ENCODE measurements at places on chromosomes 2 and 18. TPM values are rescaled to one million over a fixed set of nuclear protein-coding genes. Genes with fewer than 3 reads are reported as not detected.

CAMKMT gene
- total RNA-seq: 8.4 TPM

- ATAC-seq: peak; percentile 70
Measured at GRCh38 chr18:32930695-32931301, 158.0 kb upstream of the KLHL14 start.

RHOB gene
- 32.0 TPM for total RNA-seq

PDE11A gene
- total RNA-seq: not detected

GRCh38 chr2:2291500-2292260 lies 39.4 kb downstream of the MYT1L start:
- peak; percentile 38 for ATAC-seq

GRCh38 chr2:138948070-138948539 lies 167.9 kb upstream of the NXPH2 start:
- no peak for ATAC-seq

CACNB4 gene
- 9.6 TPM for total RNA-seq

- ATAC-seq: no peak
Measured at GRCh38 chr2:178592655-178593054, 112.4 kb downstream of the PLEKHA3 start.

GRCh38 chr2:110219496-110220189 lies 7.3 kb upstream of the MTLN start:
- peak; percentile 89 for ATAC-seq

DNA sequence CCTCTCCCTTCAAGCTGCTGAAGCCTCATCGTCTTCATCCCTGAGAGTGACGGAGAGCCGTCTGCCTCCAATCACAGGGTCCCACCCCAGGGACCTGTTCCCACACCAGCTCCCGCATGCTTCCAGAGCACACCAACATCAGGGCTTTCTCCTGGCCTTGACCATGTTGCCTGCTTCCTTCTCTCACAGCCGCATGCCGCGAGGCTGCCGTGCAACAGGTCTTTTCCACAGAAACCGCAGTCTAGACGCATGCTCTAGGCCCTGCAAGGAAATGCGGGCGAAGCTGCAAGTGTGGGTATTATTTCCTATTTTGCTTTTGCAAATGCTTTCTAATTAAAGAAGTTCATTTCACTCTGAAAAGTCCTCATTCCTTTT lies 277.8 kb downstream of the EIPR1 start:
- ATAC-seq: no peak

ZAP70 gene
- total RNA-seq: 0.76 TPM

GRCh38 chr18:42310956-42311355 lies 355.9 kb downstream of the PIK3C3 start:
- ATAC-seq: peak; percentile 59

- ATAC-seq: no peak
Measured at GRCh38 chr2:35417293-35417692, 938.3 kb upstream of the CRIM1 start.

POTEI gene
- not detected for total RNA-seq

CD226 gene
- 0.44 TPM for total RNA-seq

GRCh38 chr18:49514577-49514976 lies 27.5 kb upstream of the C18orf32 start:
- ATAC-seq: no peak

GRCh38 chr2:191961556-191961955 lies 114.7 kb upstream of the CAVIN2 start:
- no peak for ATAC-seq

DNA sequence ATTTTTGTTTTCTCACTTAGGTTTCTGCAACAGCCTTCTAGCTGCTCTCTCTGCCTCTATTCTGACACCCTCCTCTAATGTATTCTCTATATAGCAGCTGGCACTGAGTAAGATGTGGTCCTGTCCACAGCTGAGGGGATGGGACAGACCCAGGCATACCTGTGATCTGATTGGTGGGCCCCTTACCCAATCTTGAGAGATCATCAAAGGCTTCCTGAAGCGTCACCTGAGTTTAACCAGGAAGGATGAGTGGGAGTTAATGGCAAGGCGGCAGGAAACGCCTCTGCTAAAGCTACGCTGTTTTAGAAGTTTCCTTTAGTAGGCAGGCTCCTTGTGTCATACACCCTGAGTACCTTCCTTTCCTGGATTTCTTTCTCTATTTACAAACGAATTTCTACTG lies 5.7 kb upstream of the TET3 start:
- ATAC-seq: no peak

DNA sequence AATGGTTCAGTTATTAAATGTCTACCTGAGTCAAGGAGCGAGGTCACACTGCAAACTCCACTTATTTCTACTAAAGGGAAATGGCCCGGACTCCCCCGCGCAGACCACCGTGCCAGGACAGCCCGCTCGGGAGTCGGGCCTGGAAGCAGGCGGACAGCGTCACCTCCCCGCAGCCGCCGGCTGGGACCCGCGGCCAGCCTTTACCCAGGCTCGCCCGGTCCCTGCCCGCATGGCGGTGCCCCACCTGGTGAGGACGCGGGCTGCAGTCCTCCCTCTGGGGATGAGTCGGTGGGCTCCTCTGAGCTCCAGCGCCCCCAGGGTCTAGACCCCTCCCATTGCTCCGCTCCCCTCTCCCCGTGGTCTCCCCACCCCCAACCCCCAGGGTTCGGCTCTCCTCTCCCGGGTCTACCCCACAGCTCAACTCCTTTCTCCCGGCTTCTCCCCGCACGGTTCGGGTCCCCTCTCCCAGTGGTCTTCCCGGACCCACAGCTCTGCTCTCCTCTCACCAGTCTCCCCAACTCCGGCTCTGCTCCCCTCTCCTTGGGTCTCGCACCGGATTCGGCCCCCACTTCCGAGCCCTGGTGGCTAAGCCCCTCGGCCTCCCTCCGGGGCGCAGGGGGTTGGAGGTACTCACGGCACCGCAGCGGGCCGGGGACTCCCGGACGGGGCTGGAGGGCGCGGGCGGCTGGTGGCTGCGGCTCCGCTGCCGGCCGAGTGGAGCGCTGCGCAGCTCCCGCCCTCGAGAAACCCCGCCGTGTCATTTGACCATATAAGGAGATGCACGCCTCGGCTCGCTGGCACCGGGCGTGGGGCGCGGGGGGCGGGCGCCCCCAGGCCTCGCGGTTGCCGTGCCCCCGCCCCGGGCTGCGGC lies at the start of gene FHL2:
TSS of gene FHL2 (minus strand) at position 716 of the 871 bp plus-strand sequence. CDS start 12,535 bp downstream, outside the sequence.
- peak; percentile 79 for ATAC-seq

CCDC141 gene
- total RNA-seq: 0.28 TPM

- no peak for ATAC-seq
Measured at GRCh38 chr2:106201661-106202060, 7.6 kb upstream of the UXS1 start.

- ATAC-seq: no peak
Measured at GRCh38 chr2:183614799-183615435, 490.7 kb downstream of the NUP35 start.

DNA sequence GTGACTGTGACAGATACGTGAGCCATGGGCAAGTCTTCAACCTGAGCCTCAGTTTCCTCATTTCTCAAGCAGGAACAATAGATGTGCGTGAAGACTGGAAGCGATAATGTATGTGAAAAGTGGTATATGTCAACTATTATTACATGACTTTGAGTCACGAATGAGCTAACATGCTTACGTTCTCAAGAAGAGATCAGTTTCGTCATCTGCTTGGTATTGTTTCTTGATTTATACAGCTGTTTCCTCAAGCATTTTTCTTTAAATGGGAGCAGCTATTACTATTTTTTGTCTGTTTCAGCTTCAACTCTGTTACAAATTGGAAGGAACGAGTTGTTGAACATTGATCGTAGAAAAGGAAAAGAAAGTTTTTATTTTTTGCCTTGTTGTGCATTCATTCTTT lies 48.5 kb upstream of the THOC1 start:
- no peak for ATAC-seq

PIKFYVE gene
- total RNA-seq: 12.0 TPM

DNA sequence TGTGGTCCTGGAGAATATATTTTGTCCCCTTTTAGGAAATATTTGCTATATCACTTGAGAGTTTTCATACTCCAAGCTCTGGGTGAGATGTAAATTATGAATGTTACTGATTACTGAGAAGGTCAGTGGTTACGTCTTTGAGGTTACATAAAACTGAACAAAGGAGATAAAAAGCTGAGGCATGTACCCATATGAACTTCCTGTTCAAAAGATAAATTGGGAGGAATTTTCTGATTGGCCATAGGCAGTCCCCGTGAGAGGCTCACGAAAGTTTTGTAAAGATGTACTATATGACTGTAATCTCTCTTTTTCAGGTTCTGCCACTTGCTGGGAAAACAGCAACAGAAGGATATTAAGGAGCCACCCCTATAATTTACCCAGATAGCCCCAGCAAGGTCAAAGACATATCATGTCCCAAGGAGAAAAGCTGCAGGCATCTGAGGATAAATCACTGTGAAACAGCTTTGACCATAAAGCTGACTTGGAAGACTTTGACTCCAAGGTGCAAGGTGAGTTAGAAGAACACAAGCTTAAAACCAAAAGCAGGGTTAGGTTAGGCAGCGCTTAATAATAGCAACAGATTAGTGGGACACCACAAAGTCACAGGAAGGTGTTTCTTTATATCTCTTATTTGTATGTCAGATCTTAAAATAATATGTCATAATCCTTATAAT lies 90.4 kb downstream of the OSBPL6 start:
- ATAC-seq: no peak

ZNF892 gene
- 1.3 TPM for total RNA-seq

DNA sequence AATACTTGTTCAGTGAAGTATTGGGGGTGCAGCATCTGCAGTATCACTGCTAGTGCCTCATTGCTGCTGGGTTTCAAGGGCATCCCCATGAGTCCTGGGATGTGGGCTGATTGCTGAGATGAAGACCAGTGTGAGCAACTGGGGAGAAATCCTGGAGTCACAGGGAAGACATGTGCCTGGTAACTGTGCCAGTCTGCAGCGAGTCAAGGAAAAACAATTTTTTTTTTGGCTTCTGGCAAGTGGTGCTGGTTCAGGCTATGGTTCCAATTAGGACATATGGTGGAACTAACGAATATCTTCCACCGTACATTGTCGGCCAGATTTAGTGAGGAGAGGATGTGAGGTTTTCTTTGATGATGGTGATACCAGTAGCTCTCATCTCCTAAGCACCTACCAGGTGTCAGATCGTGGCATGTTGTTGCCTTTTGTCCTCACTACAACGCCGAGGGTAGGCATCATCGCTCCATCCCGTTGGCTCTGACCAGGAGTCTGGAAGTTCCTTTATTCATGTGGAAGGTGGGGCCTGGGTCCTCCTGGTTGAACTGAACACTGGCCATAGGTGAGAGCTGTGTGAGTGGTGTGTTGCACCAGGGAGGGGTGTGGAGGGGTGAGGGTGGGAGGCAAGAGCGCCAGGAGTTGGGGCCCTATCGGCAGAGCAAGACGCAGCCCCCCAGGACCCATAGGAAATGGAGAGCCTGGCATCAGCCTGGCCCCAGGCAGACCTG lies 118.0 kb upstream of the HS6ST1 start:
- no peak for ATAC-seq

IL36B gene
- 1.4 TPM for total RNA-seq

STPG4 gene
- total RNA-seq: 0.16 TPM

CHMP3 gene
- 93.9 TPM for total RNA-seq

SCN9A gene
- total RNA-seq: 0.28 TPM

DNA sequence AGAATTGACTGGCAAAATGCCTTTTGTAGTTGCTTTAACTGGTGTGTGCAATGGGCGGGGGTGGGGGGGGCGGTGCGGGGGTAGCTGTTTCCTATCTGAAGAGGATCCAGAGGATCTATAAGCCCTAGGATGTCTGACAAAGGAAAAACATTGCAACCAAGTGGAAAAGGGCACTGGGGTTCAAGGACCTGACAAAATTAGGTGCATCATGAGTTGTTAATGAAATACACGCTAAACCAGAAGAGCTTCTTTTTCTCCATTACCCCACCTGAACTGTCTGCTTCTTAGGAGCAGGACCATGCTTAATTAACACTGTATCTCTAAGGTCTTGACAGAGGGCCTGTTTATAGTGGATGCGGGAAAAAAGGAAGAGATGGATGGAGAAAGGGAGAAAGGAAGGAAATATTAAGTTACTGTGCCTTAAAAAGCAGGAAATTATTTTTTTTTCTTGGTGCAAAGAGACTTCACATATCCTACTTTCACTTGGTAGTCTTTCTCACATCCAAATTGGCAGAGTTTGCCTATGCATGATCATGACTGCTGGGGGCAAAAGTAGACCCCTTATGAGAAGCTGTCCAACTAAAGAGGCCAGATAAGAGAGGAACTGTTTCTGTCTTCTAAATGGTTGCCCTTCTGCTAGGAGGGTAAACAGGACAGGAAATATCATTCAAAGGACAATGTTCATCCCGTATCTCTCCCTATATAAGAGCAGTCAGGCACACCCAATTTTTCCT lies 4.6 kb downstream of the RND3 start:
- no peak for ATAC-seq

DNA sequence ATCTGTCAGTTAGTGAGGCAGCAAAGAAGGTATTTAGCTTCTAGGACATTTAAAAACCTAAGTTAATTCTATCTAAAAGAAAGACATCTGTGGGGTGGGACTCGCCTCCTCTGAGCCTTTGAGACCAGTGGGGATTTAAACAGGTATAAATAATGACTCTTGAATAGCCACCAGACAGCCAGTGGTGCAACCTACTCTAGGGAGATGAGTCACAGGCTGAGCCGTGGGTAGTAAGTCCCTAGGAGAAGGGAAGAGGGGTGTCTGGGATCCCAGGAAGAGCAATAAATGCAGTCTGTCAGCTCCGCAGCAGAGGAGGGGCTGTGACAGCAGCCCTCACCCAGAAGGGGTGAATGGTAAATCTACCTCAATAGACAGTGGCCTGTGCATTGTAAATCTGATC lies 43.1 kb upstream of the GALNT3 start:
- ATAC-seq: peak; percentile 83

- no peak for ATAC-seq
Measured at GRCh38 chr2:26847307-26847654, 651 bp upstream of the DPYSL5 start.

Data from esophagus mucosa (tissue), 1 donor.